Cerebellar nuclear complex (tissue), 1 donor: ENCODE measurements at places on chromosomes 13 and 19.

DNA sequence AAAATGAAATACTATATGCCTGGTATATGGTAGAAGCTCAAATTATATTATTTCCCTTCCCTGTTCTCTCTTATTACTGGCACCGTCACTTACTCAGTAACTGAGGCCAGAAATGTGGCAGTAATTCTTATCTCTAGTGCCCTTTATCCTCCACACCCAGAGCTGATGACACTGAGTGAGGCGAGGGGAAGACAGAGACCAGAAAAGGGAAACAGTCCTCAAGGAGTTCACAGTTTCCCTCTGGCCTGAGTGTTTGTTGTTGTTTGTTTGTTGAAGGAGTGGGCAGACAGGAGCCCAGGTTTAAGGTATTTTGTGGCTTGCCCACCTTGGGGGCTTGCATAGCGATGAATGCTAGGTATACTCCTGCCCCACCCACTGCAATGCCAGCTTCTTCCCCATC is 101.5 kb upstream of the FNDC3A start:
- DNase-seq = no peak

GRCh38 chr19:18167975-18168645 is 5.5 kb upstream of the IFI30 start:
- no peak for DNase-seq

GRCh38 chr19:46413262-46414031 is at the start of gene CCDC8:
Gene CCDC8 (minus strand): TSS chr19:46413564. CDS start chr19:46412810, 754 bp downstream.
- DNase-seq = no peak

- DNase-seq = no peak
Measured at GRCh38 chr13:45219938-45220375, 19.1 kb upstream of the KCTD4 start.

GRCh38 chr19:34269081-34269480 is 14.7 kb downstream of the GARRE1 start:
- DNase-seq = no peak

GRCh38 chr19:38478273-38478971 is 44.9 kb downstream of the RYR1 start:
- no peak for DNase-seq

GRCh38 chr13:51058461-51059167 is 52.5 kb downstream of the C13orf42 start:
- DNase-seq = no peak

DNA sequence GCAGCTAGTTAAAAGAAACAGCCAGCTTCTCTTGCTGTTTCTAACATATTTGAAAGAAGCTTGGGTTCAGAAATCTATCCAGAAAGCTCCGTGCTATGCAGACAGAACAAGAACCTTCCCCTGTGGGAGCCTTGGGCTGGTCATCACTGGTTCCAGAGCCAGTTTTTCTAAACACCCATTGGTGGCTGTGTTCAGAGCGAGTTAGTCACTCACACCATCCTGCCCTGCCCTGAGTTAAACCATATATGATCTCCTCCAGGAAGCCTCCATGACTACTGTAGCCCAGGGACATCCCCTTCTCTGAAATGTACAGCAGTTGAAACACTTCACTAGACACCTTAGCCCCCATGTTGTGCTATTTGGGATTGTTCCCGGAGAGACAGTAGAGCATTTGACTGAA is 200.8 kb upstream of the SGCG start:
- DNase-seq = no peak

DNA sequence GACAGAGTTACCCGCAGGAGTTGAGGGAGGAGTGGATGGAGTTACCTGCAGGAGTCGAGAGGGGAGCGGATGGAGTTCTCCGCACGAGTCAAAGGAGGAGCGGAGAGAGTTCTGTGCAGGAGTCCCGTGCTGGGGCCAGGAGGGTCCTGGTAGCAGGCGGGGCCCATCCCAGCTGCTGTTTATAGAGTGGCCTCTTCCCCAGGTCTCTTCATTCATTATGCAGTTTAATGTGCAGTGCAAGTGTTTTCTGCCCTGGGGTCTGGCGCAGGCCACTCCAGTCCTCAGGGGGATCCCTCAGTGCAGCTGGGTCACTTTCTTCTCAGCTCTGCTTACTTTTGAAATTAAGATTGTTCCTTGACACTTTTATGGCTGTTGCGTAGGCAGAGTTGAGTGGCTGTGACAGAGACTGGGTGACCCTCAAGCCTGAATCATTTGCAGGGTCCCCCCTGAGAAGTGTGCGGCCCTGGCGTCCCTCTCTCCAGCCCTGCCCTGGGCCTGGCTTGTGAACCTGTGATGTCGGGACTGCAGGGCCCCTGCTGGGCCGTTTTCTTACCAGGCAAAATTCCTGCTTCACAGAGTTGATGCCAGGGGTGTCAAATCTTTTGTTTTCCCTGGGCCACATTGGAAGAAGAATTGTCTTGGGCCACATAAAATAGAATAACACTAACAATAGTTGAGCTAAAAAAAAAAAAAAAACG is 17.9 kb downstream of the TFDP1 start:
- DNase-seq = no peak

DNA sequence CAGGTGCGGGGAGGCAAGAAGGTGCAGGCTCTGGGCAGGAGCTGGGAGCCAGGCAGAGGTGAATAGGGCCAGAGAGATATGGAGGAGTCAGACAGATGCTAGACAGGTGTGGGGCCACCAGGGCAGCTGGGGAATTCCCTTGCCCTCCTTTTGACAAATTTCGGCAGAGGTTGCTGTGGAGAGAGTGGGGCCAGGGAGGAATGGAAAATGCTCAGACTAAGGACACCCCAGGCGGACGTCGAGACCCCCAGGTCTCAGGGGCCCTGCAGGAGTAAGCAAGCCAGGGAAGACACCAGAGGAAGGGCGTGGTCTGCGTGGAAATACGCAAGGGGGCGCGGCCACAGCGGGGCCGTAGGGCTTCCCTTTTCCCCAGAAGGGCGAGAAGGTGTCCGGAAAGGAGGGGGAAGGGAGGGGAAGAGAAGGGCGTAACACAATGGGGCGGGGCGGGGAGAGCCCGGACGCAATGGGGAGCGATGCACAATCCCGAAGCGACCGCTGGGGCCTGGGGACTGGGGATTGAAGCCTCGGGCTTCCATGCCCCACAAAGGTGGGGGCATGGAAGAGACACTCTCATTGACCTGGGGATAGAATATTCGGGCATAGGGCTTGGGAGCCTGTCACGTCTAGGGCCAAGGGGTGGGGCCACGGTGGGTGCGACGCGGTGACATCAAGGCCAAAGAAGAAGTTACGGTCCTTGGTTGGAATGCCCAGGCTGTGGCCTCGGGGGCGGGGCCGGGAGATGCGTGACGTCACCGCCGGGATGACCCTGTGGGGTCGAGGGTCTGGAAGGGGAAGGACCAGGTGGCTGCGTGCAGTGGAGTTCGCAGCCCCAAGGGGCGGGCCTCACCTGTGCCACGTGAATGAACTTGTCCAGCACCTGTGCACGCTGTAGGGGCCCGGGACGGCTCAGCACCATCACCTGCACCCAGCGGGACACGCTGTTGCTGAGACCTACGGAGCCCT is 8.2 kb downstream of the RASGRP4 start:
- no peak for DNase-seq

- DNase-seq = no peak
Measured at GRCh38 chr13:113393226-113393562, 29.3 kb upstream of the GRTP1 start.

GRCh38 chr19:30686176-30686820 is 314.1 kb downstream of the ZNF536 start:
- DNase-seq = no peak

GRCh38 chr13:84237143-84237542 is 354.9 kb upstream of the SLITRK1 start:
- no peak for DNase-seq

DNA sequence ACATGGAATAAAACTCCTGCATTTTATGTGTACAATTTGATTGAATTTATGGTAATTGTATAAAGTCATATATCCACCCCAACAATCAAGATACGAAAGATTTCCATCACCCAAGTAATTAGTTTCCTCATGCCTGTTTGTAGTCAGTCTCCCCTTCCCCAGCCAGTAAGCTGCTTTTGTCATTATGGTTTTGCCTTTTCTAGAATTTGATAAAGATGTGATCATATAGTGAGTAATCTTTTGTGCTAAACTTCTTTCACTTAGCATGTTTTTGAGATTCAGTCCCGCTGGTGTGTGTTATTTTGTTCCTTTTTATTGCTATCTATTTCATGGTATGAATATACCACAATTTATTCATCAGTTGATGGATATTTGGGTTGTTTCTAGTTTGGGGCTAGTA is 16.0 kb downstream of the ITM2B start:
- no peak for DNase-seq

- DNase-seq = no peak
Measured at GRCh38 chr13:51523082-51523518, 61.2 kb upstream of the WDFY2 start.

DNA sequence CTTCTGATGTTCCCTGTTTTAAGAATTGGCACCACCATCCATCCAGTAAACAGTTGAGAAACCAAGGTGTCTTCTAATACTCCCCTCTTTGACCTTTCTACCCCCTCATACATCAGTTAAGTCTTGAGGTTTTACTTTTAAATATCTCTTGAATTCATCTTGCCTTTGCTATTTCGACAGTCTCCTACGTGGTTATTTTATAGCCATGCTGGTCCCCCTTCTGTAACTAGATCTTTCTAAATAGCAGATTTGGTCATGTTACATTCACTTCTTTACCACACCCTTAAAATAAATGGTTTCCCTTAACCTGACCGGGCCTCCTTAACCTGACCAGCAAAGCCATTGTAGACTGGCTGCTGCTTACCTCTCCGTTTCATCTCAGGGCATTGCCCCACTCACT is 5.4 kb downstream of the GPR180 start:
- no peak for DNase-seq

GRCh38 chr19:7678971-7679751 is 1.5 kb upstream of the TRAPPC5 start:
- peak; percentile 27 for DNase-seq

GRCh38 chr13:32642858-32643257 is 56.6 kb downstream of the PDS5B start:
- no peak for DNase-seq

DNA sequence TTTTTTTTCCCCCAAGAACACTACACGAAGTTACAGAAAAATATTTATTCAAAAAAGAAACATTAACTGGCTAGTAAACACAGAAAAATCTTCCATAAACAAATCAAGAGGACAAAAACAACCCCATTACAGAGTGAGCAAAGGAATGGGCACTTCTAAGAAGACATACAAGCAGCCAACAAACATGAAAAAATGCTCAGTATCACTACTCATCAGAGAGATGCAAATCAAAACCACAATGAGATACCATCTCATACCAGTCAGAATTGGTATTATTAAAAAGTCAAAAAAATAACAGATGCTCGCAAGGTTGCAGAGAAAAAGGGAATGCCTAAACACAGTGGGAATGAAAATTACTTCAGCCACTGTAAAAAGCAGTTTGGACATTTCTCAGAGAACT is 131.7 kb downstream of the UGGT2 start:
- DNase-seq = no peak

- no peak for DNase-seq
Measured at GRCh38 chr19:39637891-39638290, 17.8 kb upstream of the LGALS16 start.

DNA sequence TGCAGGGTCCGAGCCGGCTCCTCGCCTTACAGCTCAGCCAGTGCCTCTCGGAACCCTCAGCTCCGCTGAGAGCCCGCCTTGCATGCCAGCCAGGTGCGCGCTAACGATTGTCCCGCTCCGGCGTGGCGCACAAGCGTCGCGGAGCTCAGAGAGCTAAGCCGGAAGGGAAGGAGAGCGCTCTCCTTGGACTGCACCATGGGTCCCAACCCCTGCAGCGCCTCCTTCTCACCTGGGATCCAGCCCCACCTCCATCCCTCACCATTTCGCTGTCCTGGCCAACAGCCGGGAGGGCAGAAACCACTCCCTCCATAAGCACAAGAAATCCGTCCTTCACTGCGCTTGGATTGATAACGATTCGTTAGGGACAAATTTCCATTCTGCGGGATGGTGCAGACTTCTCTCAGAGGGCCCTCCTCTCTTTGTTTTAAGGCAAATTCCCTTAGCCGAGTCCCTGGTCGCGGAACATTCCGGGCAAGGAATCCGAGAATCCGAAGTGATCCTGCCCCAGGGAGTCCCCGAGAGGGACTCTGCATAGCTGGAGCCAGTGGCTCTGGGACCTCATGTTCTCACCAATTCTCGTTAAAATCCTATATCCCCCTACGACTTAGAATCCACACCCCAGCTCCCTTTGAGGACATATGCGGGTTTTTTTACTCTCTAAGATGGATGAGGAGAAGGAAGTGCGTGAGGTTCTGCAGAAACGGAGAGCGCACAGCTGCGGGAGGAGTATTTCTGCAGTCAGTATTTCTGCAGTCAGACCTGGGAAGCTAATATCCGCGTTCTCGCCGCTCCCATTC is 2.8 kb downstream of the GSX1 start:
- no peak for DNase-seq

DNA sequence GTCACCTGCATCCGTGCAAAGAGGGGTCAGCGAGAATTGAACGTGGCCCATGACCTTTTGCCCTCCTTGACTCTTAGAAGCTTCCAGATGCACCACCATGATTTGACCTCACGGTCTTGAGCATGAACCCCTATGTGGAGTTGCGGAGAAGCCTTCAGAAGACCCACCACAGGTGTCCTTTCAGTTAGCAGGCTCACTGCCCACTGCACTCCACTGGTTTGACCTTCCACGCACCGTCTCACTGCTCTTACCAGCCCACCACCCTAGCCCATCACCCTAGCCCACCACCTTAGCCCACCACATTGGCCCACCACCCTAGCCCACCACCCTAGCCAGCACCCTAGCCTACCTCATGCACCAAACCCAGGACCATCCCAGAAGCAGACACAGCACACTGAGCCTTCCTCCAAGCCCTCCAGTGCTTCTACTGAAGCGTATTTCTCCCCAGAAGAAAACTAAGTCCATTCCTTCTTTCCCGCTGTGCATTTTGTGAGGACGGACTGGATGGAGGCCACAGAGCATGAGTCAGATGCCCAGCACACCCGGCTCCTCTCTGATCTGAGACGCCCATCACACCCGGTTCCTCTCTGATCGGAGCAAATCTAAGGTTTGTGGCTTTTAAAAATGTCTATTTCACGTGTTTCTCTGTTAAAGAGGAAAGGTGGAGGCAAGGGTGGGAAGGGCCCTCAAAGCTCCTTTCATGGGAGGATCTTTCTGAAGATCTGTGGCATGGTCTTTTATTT is 45.8 kb downstream of the SOX1 start:
- no peak for DNase-seq

- DNase-seq = no peak
Measured at GRCh38 chr13:40408602-40409001, 257.8 kb downstream of the FOXO1 start.

DNA sequence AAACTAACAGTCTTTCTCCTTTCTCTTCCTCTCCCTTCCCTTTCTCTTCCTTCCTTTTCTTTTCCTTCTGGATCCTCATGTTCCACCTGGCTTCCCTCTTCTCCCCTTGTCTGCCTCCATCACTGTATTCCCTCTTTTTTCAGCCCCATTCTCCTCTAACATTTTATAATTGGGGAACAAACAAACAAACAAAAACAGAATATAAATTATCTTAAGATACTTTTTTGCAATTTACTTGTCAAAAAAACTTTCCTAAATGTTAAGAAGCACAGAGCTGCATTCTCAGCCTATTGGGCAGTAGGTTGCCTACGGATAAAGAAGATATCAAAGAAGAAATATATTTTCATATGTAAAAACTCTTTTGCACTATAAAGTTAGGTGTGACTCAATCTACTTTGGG is 1382.2 kb upstream of the MIR17HG start:
- no peak for DNase-seq

GRCh38 chr19:30670011-30670329 is 297.8 kb downstream of the ZNF536 start:
- DNase-seq = no peak
